ENCODE measurements at places on chromosomes 4 and X.

DNA sequence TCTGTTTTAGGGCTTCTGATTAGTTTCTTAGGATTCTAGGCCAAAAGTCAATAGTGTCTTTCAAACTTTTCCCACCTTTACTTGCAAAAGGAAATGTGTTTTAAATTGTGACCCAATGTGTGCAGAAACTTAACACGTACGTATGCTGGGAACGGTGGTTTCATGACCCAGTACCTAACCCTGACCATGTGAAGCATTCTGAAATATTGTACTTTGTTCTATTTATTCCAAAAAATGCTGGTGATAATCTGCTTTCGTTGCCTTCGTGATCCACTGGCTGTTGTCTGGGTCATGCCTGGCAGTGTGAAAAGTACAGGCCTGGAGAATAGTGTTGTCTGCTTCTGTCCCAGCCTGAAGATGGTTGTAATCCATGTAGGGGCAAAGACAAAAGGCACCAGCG, 26.7 kb upstream of the TADA2B start:
- DNase-seq: no peak

- DNase-seq: no peak
These were observed 203.2 kb upstream of the MBNL3 start for GRCh38 chrX:132692066-132692465.

DNA sequence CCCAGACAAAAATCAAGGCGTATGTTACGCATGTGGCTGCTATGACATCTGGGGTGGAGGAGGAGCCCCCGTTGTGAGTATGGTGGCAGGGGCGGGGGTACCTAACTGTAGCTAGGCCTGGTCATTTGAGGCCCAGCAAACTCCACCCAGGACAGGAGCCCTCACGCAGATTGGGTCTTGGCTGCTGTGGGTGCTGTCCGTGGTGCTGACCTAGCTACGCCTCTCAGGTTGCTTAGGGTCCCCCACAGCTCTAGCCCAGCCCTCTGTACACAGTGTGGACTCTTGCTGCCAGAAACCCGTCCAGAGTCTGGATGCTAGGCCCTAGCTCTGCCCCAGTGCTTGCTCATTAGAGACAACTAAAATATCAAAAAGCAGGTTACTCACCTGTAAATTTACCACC, 146.7 kb upstream of the PSAPL1 start:
- DNase-seq: no peak

GRCh38 chrX:44415639-44416386, 72.3 kb upstream of the EFHC2 start:
- DNase-seq: no peak

DNA sequence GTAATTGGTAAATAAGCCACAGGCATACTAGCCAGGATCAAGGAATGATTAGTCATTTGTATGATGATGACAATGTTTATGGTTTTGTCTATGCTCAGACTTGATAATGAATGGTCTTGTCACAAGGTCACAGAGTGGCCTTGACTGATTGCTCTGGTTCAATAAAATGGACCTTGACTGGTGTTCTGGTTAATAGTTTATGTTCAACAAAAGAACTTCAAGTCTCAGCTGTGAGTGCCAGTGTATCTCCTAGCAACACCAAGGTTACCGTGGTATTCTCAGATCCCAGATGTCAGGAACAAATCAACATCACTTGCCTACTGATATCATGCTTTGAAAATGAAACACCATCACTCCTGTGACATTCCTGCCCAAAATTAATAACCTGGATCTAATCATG, 16.3 kb upstream of the LRAT start:
- DNase-seq: no peak

Data from activated naive CD4-positive, alpha-beta T cell treated with anti-CD3 and anti-CD28 coated beads, Interleukin-2, amount 50 U/mL, for 16 hours (primary cell).